Articular chondrocyte of knee joint (primary cell): ENCODE measurements at places on chromosomes 2 and 18. TPM values are rescaled to one million over a fixed set of nuclear protein-coding genes. Genes with fewer than 3 reads are reported as not detected.

RNF181 gene
- total RNA-seq: 133 and 175 TPM in 2 replicates

AQP12B gene
- total RNA-seq: not detected in 2 replicates

STPG4 gene
- total RNA-seq: 0.32 and 0.52 TPM in 2 replicates

PSTPIP2 gene
- 9.3 and 9.9 TPM in 2 replicates for total RNA-seq

ZBTB7C gene
- total RNA-seq: 2.1 and 2.5 TPM in 2 replicates

CHN1 gene
- total RNA-seq: 4.7 and 11.5 TPM in 2 replicates

CXCR1 gene
- total RNA-seq: not detected in 2 replicates

RAD51AP2 gene
- under 0.01 TPM in 1 of 2 replicates, not detected in the other for total RNA-seq

CHRNG gene
- not detected in 2 replicates for total RNA-seq

SCN9A gene
- total RNA-seq: under 0.01 TPM in 1 of 2 replicates, not detected in the other

ALPP gene
- total RNA-seq: not detected in 2 replicates

NRP2 gene
- 109 and 129 TPM in 2 replicates for total RNA-seq

TPO gene
- not detected in 2 replicates for total RNA-seq

CD8A gene
- total RNA-seq: not detected in 2 replicates

GRHL1 gene
- total RNA-seq: 0.54 and 0.78 TPM in 2 replicates

GYPC gene
- total RNA-seq: 77.5 and 109 TPM in 2 replicates

SCLY gene
- 8.4 and 11.2 TPM in 2 replicates for total RNA-seq

ARHGAP25 gene
- 0.39 and 0.43 TPM in 2 replicates for total RNA-seq

DSG1 gene
- total RNA-seq: not detected in 2 replicates

HOXD4 gene
- 1.6 and 3.1 TPM in 2 replicates for total RNA-seq

TM4SF20 gene
- 1.1 TPM in 1 of 2 replicates, not detected in the other for total RNA-seq

RPL37A gene
- total RNA-seq: 883 and 1,036 TPM in 2 replicates

SNED1 gene
- 52.8 and 59.3 TPM in 2 replicates for total RNA-seq

RAB10 gene
- 165 and 203 TPM in 2 replicates for total RNA-seq

RFX8 gene
- 9.0 and 14.4 TPM in 2 replicates for total RNA-seq

GKN1 gene
- 0.26 TPM in 1 of 2 replicates, not detected in the other for total RNA-seq

MEP1B gene
- not detected in 2 replicates for total RNA-seq

RUFY4 gene
- not detected in 2 replicates for total RNA-seq

RPRM gene
- total RNA-seq: not detected in 2 replicates

MYL12B gene
- 379 and 394 TPM in 2 replicates for total RNA-seq

ARHGAP15 gene
- not detected in 2 replicates for total RNA-seq

PPP1R7 gene
- total RNA-seq: 62.6 and 68.3 TPM in 2 replicates

SLC9A4 gene
- not detected in 2 replicates for total RNA-seq

SKOR2 gene
- not detected in 2 replicates for total RNA-seq

SOX11 gene
- 0.13 and 1.6 TPM in 2 replicates for total RNA-seq

SIX3 gene
- total RNA-seq: not detected in 2 replicates

TXNDC2 gene
- 0.13 TPM in 1 of 2 replicates, not detected in the other for total RNA-seq

XRCC5 gene
- 241 and 244 TPM in 2 replicates for total RNA-seq

NT5C1B gene
- total RNA-seq: not detected in 2 replicates

ZSCAN30 gene
- 29.9 and 38.6 TPM in 2 replicates for total RNA-seq

HTR2B gene
- total RNA-seq: 1.2 and 1.3 TPM in 2 replicates

SERPINB13 gene
- total RNA-seq: not detected in 2 replicates

HOXD9 gene
- 2.9 and 4.3 TPM in 2 replicates for total RNA-seq

LYG2 gene
- not detected in 2 replicates for total RNA-seq

CDH20 gene
- not detected in 2 replicates for total RNA-seq

MOGAT1 gene
- not detected in 2 replicates for total RNA-seq

TUBA4B gene
- total RNA-seq: not detected in 2 replicates

STON1 gene
- total RNA-seq: 26.8 and 32.1 TPM in 2 replicates

ASB18 gene
- not detected in 2 replicates for total RNA-seq

MATN3 gene
- total RNA-seq: 2.8 and 4.3 TPM in 2 replicates

ADCY3 gene
- total RNA-seq: 30.7 and 56.6 TPM in 2 replicates

POTEJ gene
- total RNA-seq: not detected in 2 replicates

STRN gene
- total RNA-seq: 25.7 and 26.0 TPM in 2 replicates
